ENCODE measurements at places on chromosomes 2 and 18.
A peak's percentile ranks its signal among the peaks of the same experiment; 100 is the strongest.

DNA sequence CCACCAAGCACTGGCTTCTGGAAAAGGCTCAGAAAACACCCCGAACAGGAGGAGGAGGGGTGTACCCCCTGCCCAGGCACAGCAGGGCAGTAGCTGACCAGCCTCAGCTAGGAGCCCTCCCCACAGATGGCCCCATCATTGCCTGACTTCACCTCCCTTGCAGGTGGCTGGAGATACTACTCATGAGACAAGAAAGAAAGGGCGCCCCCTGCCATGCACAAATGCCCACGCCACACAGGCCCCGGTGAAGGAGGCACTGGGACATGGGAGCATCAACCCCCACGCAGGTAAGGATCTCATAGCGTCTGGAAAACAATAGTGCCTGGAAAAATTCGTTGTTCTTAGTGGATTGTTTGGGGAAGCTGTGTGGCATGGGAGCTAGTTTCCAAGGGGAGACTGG, 240.6 kb downstream of the TFCP2L1 start:
- DNase-seq: no peak

- peak; percentile 35 for DNase-seq
These were observed 65.9 kb upstream of the WIPF1 start for GRCh38 chr2:174663550-174663949.

- peak; percentile 84 for DNase-seq
These were observed at the start of gene CFLAR for GRCh38 chr2:201116115-201116958. TSS of gene CFLAR (plus strand) at chr2:201116164. CDS start at chr2:201129866, 13,702 bp downstream.

DNA sequence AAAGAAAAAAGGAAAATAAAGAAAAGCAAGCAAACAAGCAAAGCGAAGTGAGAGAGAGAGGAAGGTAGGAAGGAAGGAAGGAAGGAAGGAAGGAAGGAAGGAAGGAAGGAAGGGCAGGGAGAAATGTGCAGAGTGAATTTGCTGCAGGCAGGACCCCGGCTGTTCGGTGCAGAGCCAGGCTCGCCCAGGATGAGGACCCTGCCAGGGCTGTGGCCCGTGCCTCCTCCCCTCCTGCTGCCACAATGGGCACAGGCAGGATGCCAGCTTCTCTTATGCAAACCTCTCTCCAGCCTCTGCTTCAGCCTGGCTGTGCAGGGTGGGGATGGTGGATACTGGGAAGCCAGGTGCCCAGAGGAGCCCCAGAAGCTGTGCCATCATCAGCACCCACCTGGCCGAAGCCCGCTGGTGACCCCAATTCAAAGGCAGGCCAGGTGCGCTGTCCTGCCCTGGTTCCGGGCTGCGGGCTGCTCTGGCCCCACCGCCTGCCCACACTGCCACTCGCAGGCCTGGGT, 3.2 kb downstream of the GPR17 start:
- DNase-seq: no peak

- no peak for DNase-seq
These were observed 7.1 kb upstream of the KCMF1 start for GRCh38 chr2:84963692-84964405.

GRCh38 chr2:34901739-34902138, 1302.6 kb upstream of the FAM98A start:
- DNase-seq: no peak

- DNase-seq: peak; percentile 78
These were observed 44.2 kb downstream of the GLI2 start for GRCh38 chr2:120779781-120780283.

DNA sequence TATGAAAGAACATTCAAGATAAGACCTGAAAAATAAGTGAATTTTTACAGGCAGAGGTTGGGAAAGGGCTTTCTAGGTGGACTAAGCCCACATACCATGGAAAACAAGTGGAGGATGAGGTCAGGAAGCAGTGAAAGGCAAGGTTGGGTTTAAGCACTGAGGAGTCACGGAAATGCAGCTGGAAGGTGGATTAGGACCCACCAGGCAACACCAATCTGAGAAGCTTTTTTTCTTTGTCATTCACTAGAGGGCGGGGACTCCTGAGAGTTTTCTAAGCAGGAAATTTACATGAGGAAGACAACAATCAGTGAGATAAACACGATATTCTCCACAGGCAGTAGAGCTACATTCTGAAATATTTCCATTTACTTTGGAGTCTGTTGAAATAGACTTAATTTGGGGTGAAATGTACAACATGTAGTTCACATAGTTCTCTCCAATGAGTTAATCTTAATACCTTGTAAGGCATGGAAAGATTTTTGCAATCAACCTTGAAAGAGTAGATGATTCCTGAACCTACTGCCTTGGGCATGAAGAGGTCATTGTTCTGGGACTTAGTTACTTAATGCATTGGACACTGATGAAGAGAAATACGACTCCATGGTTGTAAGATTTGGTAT, 40.7 kb downstream of the VIT start:
- DNase-seq: no peak

DNA sequence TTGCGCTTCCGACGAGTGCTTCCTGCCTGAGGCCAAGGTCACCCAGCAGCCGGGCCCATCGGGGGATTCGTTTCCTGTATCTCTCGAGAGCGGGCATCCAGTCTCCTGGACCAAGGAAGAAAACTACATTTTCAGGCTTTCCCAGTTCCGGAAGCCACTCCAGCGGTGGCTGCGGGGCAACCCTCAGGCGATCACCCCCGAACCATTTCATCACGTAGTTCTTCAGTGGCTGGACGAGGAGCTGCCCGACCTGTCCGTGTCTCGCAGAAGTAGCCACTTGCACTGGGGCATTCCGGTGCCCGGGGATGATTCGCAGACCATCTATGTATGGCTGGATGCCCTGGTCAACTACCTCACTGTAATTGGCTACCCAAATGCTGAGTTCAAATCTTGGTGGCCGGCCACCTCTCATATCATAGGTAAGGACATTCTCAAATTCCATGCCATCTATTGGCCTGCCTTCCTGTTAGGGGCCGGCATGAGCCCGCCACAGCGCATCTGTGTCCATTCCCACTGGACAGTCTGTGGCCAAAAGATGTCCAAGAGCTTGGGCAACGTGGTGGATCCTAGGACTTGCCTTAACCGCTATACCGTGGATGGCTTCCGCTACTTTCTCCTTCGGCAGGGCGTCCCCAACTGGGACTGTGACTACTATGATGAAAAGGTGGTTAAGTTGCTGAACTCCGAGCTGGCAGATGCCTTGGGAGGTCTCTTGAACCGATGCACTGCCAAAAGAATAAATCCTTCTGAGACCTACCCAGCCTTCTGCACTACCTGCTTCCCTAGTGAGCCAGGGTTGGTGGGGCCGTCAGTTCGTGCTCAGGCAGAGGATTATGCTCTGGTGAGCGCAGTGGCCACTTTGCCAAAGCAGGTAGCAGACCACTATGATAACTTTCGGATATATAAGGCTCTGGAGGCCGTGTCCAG, 1.0 kb downstream of the MARS2 start:
- no peak for DNase-seq

- DNase-seq: peak; percentile 31
These were observed 39.7 kb downstream of the COL3A1 start for GRCh38 chr2:189013671-189014448.

DNA sequence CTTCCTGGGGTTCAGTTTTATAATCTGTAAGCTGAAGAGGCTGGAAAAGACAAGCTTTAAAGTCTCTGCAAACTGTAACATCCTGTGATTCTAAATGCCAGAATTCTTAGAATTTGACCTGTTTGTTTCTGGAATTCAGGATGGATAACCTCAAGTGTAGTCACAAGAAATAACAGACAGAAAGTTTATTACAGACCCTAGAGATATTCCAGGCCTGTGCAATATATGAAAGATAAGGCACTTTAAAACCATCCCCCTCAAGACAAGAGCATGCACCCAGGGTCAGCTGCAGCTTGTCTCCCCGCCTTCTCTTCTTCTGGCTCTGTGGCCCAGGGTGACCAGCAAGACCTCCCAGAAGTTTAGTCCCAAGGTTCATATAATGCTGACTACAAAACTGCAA, 298.7 kb upstream of the ACVR2A start:
- DNase-seq: no peak

GRCh38 chr2:149924028-149924427, 336.5 kb upstream of the MMADHC start:
- no peak for DNase-seq

DNA sequence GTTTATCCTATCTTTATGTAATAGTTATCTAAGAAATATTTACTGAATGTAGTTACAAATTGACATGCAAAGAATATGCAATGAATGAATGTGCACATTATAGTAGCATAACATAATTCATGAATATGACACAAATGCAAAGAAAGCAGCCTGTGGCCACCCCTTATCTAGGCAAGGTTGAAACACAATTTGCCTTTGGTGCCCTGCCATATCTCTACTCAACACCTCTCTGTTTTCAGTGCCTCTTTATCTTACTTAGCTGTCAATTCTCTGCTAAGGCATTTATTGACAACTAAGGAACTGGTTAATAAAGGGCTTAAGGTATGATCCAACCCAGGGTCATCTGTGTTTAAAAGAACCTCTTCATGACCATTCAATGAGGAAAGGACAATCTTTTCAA, 18.9 kb downstream of the REV1 start:
- no peak for DNase-seq

DNA sequence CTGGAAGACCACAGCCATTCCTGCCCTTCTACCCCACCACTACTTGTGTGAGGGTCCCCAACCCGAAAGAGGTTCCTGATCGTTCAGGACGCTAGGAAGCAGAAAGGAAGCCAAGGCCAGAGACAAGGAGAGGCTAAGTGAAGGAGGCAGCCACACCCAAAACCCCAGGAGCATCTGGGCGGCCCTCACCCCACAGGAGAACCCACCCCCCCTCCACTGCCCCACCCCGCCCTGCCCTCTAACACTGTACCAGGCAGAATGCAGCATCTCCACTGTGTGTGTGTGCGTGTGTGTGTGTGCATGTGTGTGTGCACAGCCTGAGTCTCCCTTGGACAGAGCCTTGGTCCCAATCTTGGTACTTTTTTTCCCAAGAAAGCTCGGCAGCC, 207.5 kb upstream of the HAAO start:
- no peak for DNase-seq

- DNase-seq: no peak
These were observed 420.3 kb downstream of the PTPRM start for GRCh38 chr18:7987284-7987976.

GRCh38 chr2:59250307-59250677, 1009.2 kb upstream of the FANCL start:
- DNase-seq: no peak

- DNase-seq: no peak
These were observed 148.2 kb downstream of the CERS6 start for GRCh38 chr2:168604252-168604651.

- no peak for DNase-seq
These were observed 59.1 kb downstream of the GREB1 start for GRCh38 chr2:11592671-11593574.

DNA sequence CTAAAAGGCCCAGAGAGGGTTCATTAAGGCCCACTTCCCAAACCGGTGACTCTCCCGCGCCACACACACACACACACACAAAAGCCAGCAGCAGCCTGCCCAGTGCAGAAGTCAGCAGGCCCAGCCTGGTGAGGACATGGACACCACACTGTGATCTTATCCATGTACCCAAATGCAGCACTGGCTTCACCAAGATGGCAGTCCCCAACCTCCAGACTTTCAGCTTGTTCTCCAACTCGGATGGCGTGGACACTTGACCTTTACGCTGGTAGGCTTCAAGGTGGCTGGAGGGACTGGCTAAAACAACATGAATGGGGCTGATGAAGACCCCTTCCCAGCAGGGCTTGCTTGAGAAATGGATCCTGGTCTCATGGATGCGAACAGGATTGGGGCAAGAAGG, 50.4 kb downstream of the TNS1 start:
- no peak for DNase-seq

GRCh38 chr2:236745420-236746210, 176.0 kb downstream of the ACKR3 start:
- peak; percentile 66 for DNase-seq

DNA sequence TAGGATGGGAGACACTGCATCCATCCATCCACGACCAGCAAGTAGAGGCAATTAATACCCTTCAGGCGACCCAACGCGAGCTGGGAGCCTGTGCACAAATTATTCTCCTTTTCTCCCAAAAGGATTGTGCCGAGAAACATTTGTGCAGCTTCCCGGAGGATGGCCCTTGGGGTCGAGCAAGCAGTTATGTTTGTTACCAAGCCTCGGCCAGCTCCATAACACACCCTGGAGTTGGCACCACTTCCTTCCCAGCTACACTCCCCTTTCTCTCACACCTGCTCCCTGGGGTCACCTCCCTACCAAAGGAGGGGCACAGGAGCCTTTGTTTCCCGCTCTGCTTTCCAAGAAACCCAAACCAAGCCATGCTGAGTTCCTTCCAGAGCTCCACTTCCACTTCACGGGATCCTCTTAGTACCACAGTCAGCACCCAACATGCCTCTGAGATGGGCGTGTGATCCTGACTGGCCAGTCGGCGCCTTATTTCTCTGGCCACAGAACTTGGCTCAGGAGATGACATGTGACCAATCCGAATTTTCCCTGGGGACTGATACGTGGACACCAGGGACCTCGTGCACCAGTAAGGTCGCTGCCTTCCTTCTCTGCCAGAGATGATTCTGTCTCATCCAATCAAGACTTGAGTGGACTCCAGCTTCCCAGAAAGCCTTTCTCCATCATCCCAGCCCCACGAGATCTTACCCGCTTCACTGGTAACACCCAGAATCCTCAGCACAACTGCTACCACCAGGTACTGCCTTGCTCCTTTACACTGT, 28.5 kb downstream of the GPR55 start:
- DNase-seq: no peak

GRCh38 chr2:68237404-68237803, 14.9 kb downstream of the PPP3R1 start:
- DNase-seq: no peak

DNA sequence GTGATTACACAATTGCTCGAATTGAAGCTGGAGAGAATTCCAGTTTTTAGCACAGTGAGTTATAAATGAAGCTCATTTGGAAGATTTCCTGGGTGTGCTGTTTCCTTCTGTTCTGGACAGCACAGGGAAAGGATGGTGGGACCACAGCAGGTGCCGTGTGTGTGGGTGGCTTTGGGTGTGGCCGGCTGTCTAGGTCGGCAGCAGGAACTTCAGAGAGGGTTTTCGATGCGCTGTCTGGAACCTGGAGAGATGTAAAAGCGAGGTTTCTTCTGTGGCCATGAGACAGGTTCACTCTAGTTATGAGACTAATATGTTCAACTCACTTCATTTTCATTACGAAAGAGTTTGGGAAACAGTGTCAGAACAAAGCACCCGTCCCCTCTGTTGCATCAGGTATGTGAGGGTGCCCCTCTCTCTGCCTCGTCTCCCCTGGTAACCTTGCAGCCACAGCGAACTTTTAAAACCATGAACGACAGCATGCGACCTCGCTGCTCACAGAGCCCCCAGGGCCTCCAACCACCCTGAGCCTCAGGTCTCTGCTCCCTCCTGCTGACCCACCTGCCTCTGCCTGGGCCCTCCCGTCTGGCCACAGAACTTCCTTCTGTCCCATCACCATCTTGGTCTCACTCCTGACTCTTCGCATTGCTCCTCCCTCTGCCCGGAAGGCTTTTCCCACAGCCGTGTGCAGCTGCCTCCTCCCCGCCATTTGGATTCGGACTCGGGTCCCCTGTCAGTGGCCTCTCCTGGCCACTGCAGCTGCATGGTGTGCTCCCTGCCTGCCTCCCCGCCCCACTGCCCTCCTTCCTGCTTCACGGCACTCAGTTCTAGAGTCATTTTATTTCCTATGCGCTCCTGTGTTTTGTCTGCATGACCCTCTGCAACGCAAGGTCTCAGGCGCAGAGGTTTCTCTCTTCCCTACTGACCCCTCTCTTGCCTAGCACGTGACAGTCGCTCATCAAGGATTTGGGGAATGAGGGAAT, 151.2 kb downstream of the NDUFA10 start:
- DNase-seq: no peak

- DNase-seq: no peak
These were observed 44.1 kb downstream of the MREG start for GRCh38 chr2:215969131-215969841.

GRCh38 chr2:230868161-230868946, 3.6 kb downstream of the ITM2C start:
- DNase-seq: peak; percentile 62

- no peak for DNase-seq
These were observed 96.7 kb upstream of the ACKR3 start for GRCh38 chr2:236472720-236473495.
